ENCODE measurements at places on chromosomes 5 and 9.

- DNase-seq: no peak
These were observed 191.2 kb downstream of the CDH9 start for GRCh38 chr5:26847041-26847736.

- no peak for DNase-seq
These were observed 622.1 kb downstream of the PSAT1 start for GRCh38 chr9:78918976-78919375.

- no peak for DNase-seq
These were observed 176.2 kb downstream of the DMRTA1 start for GRCh38 chr9:22622815-22623214.

DNA sequence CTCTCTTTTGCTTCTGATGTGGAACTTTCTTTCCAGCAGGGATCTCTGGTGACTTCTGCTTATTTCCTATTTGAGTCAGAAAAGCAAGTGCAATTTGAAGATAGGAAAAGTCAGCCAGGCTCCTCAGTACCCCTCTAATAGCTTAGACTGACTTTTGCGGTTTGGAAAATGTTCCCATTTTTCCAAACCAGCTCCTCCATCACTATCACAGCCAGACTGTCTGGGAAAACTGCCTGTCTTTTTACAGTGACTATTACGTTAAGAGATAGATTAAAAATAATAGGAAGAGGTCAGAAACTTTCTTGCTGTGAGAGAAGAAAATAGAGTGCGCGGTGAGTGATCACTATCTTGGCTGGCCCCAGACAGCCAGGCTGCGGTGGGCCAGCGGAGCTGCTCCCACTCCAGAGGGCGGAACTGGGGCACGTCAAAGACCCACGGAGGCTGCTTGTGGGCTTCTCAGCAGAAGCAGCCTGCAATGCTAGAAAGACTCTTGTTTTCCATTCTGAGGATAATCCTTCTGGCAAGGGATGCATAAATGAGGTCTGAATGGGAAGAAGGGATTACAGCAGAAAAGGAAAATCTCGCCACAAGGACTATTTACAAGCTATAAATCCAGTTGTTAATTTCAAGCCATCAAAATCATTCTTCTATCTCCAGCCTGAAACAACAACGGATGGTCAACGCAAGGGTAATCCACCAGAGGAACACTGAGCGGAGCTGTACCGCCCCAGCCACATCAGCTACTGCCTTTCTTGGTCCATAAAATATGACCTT, 151.0 kb upstream of the MSX2 start:
- DNase-seq: no peak

DNA sequence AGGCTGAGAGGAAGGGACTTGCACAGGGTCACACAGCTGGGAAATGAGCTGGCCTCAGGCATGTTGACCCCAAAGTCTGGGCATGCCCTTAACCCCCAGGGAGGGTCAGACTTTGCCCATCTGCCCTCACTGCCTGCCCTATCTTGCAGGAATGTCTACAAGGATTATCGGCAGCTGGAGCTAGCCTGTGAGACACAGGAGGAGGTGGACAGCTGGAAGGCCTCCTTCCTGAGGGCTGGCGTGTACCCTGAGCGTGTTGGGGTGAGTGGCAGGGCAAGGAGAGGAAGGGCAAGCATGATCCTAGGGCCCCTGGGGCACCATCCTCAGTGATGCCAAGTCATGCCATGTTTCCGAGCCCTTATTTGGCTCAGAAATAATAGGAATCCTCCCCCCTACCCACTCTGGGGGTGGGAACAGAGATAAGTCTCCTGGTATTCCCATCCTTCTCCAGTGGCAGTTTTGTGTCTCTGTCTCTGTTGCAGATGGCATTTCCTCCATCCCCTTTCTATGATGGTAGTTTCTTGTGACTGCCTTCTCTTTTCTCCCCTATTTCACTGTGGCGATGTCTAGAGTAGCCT, 28.5 kb downstream of the GOLGA2 start:
- DNase-seq: no peak

DNA sequence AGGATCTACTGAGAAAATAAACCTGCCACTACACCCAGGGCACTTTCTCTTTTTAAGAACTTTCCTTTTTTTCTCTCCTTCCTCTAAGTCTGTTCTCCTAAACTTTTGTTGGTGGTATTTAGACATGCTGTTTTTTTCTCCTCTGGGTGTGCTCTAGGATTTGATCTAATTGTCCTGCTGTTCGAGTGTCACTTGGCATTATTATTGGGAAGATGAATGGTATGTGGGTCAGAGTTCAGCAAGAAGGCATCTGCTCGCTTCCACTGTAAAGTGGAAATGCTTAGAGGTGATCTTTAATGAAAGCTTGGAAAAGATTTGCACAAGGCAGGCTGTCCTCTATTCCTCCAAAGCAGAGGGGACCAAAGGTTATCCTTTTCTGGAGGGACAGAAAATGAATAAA, 1.3 kb upstream of the PLPPR1 start:
- no peak for DNase-seq

GRCh38 chr5:151642472-151643140, 44.1 kb downstream of the SPARC start:
- DNase-seq: no peak

DNA sequence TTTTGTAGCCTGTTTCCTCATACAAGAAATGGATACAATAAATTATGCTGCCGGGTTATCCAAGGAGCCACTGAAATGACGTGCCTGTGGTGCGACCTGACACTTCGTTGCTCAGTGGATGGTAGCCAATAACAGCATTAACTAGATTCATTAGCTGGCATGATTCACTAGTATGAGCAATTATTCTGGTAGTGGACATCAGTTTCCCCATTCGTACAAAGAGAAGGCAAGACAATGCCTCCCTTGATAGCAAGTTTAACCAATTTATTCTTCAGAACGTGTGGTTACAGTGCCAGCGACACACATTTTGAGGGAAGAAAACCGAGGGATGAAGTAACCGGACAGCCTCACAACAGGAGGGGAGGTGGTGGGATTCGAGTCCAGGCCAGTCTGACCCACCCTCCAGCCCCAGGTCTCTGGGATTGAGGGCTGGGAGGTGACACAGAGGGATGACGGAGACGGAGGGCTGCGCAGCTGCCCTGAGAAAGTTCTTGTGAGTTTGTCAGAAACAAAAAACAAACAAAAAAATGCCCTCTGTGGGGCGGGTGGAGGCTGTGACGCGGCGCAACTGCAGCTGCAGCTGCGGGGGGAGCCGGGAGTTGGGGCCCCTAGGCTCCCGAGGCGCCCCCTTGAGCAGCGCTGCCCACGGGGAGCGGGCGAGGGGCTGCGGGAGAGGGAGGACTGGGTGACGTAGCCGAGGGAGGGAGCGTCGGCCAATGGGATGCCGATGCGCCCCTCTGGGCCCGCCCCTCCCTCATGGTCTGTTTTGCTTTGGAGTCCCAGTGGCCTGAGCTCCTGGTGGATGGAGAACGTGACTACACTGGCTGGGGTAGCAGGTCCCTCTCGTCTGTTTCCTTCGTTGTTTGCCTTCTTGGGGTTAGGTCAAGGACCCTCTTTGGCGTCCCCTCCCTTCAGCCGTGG, 10.9 kb downstream of the LHX2 start:
- no peak for DNase-seq

DNA sequence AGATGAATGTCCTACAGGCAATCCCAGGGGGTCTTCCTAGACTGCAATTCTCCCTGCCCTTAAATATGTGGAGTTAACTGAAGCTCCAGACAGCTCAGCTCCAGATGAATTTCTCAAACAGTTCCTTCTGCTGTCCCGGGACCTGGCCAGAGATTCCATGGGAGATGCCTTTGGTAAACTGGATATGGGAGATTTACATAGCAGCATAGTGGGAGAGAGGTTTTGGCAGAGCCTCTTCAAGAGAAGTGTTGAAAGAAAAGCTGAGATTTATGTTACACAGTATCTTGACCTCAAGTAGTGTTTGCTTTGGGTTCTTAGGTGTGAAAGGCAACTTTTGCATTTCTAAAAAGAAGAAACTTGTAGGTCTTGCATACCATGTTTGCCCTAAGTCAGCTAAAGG, 364.9 kb downstream of the ARRDC3 start:
- no peak for DNase-seq

DNA sequence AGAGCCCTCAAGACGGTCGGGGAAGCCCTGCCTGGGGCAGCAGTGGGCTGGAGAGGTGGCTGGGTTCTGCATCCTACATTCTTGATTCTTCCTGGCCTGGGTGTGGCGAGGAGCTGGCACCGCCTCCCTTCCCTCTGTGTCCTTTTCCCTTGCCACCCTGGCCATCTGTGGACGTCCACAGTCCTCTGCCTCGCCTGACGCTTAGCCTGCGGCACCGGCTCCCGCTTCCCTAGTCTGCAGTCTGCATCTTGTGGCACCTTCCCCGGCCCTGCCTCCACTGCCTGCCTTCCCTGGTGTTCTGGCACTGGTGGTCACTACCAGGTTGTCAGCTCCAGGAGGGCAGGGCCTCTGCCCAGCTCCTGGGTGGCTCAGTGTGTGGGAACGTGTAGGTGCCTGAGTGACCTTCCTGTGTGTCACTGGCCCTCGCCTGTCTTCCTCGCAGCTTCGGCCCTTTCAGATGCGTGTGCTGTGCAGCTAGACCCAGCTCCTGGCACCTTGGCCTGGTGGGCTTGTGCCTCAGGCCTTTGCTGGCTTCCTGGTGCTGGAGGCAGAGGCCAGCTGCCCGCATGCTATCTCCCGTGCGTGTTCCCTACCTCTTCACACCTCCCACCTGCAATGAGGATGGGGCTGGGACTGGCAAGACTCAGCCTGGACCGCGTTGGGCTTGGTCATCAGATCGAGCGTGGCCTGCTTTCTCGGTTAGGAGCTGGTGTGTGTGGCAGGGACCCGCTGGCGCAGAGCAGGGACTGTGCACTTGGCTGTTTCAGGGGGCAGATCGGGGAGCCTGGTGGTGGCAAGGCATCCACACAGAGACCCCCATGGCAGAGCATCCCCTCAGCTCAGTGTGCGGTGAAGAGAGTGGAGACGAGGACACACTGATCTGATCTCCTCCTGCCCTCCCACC, 20.9 kb downstream of the TRAF2 start:
- no peak for DNase-seq

GRCh38 chr9:18989865-18990264, 43.1 kb downstream of the SAXO1 start:
- DNase-seq: no peak

DNA sequence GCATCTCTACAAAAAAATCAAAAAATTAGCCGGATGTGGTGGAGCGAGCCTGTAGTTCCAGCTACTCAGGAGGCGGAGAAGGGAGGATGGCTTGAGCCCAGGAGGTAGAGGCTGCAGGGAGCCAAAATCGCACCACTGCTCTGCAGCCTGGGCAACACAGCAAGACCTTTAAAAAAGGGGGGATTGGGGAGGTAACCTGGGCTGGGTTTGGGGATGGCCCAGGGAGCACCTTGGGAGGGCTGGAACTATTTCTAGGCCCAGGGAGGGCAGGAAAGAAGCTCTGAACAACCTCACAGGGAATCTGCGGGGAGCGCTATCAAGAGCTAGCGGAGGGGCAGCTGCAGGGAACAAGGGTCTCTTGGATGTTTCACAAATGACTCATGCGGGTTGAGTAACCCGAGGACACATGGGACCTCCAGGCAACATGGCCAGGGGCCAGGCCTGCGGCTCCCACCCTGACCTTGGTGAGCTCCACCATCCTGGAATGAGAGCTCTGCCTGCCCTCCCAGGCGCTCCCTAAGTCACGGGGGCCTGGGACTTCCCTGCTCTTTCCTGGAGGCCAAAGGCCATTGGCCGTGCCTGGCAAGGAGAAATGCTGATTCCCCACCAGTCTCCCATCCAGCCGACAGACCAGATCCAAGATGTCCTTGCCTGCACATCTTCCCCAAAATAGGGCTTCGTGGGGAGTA, 23.4 kb downstream of the SARDH start:
- no peak for DNase-seq

DNA sequence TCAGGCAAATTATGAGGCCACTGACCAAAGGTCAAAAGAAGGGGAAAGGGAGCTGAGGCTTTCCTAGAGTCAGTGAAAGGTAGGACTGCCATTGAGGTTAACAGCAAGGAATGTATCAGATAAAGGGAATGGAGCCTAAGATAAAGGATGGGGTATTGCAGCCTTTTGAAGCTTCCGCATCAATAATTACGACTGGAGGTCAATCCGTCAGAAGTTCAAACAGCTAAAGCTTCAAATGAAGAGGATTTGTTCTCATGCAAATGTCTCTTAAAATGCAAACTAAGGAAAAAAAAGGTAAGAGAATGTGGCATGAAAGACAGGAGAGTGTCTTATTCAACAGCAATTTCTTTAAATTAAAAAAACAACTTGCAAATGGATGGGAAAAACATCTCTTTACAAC, 341.1 kb upstream of the RGMB start:
- DNase-seq: no peak

GRCh38 chr9:130858739-130859705, 24.0 kb downstream of the ABL1 start:
- no peak for DNase-seq

Data from CD4-positive, alpha-beta T cell treated with Interleukin-12 subunit alpha and Interleukin-12 subunit beta, for 1 hour (primary cell).